ENCODE measurements at places on chromosomes 11 and 22.

DNA sequence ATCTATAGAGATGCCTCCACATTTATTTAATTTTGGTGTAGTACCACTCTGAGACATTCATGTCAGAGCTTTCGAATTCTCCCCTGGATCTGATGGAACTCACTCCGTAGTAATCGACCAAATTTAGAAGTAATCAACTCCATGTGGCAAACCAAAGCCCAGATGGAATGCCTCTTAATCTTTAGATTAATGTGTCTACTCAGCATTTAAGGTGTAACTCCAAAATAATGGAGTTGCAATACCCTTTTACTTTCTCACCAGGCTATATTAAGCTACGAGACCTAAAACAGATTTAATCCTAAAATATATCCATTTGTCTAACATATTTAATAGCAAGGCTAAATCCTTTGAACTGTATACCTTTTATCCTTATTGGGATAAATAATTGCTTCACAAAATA, 473.3 kb downstream of the CNTN5 start:
- no peak for DNase-seq

- DNase-seq: no peak
Measured at GRCh38 chr22:44098021-44098739, 74.1 kb downstream of the PARVB start.

- DNase-seq: no peak
Measured at GRCh38 chr11:75398906-75399305, 412 bp upstream of the RPS3 start.

DNA sequence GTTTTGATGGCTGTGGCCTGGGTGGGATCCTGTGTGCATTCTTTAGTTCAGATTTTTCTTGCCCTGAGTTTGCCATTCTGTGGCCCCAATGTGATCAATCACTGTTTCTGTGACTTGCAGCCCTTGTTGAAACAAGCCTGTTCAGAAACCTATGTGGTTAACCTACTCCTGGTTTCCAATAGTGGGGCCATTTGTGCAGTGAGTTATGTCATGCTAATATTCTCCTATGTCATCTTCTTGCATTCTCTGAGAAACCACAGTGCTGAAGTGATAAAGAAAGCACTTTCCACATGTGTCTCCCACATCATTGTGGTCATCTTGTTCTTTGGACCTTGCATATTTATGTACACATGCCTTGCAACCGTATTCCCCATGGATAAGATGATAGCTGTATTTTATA, 620 bp downstream of the OR4C16 start:
- no peak for DNase-seq

- no peak for DNase-seq
Measured at GRCh38 chr11:31813391-31814175, 2.5 kb upstream of the PAX6 start.

GRCh38 chr11:112931703-112932102, 29.5 kb upstream of the NCAM1 start:
- DNase-seq: no peak

DNA sequence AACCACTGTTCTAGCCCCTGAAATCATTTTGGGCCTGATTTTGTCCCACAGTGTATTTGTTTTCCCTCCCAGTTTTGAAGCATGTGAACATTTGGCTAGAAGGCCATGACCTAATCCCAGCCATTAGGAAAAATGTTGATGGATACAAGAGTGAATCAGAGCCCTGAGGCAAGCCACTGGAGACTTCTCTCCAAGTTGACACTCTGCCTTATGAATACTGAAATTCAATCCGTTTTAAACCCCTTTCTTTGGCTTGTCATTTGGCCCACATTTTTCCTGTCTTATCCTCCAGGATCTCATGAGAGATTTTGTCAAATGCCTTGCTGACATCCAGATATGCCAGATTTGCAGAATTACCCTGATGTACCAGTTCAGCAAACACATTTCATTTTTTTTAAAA, 158.8 kb downstream of the FAT3 start:
- no peak for DNase-seq

- DNase-seq: no peak
Measured at GRCh38 chr11:58465690-58466089, 23.7 kb upstream of the OR5B12 start.

DNA sequence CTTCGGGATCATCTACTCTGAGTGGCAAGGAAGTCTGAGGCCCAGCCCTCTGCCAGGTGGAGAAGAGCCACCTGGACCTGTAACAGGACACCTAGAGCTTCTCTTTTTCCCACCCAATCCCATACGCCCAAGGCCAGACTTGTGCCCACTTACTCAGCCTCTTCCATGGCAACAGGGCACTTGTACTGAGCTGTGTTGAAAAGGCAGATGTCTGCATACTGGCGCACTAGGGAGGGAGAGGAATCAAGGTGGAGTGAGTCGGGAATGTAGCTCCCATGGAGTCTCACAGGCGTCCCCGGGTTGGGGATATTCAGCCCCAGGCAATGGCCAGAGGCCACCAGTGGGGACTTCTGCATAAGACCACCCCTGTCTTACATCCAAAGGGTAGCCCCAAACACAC, 36.1 kb downstream of the TPBGL start:
- no peak for DNase-seq

DNA sequence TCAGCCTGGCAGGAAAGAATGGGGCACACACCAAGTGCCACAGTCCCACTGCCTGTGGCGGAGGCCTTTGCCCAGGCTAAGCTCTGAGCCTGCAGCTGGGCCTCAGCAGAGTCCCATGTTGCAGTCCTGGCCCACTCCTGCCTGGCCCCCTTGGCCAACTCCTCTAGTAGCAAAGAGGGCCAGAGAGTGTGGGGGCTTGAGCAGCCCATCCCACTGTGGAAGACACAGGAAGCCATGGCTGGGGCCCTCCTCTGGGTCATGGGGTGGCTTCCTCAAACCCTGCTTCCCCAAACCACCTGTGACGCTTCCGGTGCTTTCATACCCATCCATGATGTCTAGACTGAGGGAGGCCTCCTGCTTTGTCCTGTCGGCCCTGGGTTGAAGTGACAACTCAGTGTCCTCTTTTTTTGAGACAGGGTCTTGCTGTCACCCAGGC, 5.8 kb downstream of the RPS19BP1 start:
- DNase-seq: no peak

DNA sequence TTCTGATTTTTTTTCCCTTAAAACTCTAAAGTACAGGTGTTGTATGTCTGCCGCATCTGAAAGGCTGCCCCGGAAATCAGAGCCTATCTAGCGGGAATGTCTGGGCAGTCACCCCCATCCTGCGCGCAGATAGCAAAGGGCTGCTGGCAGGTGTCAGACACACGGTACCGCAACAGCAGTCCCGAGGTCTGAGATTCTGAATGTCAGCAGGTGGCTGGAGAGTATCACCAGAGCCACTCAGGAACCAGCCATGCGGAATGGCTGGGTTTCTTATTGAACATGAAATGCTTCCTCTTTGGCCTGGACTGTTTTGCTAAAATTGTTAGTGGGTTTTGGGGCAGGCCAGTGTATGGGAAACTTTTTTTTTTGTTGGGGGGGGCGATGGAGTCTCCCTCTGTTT, 53.3 kb downstream of the CERK start:
- no peak for DNase-seq

GRCh38 chr11:12824281-12825041, 150.2 kb downstream of the TEAD1 start:
- DNase-seq: no peak

DNA sequence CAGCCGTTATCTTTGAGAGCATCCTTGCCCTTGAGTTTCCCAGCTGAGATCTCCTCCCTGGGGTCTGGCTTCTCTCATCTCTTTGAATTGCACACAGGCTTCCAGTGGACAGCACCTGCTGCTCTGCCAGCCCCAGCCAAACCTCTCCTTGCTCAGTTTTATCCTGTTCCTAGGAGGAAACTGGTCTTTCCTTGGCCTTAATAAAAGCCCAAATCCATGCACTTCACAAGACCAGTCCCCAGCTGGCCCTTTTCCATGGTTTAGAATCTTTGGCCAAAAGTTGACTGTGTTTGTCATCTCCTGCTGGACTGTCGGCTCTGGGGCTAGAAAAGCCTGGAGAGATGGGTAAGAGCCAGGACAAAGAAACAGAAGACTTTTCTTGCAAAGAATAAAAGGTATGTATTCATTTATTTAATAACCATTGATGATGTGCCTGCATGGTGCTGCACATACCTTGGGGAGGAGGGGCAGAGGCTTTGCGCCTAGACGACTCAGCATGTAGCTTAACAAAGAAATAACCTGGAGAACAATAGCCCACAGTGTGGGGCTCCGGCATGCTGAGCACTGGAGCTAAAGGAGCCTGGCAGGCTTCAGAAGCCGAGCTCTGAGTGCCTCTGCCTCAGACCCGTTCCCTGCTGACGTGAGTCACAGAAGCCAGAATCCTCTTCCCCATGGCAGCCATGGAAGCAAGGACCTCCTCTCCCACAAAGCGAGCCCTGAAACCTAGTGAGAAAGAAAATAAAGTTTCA, 319.3 kb upstream of the B3GAT1 start:
- DNase-seq: no peak

- no peak for DNase-seq
Measured at GRCh38 chr11:117748771-117749540, 48.1 kb downstream of the DSCAML1 start.

GRCh38 chr11:83508804-83509203, 222.6 kb upstream of the CCDC90B start:
- DNase-seq: no peak

DNA sequence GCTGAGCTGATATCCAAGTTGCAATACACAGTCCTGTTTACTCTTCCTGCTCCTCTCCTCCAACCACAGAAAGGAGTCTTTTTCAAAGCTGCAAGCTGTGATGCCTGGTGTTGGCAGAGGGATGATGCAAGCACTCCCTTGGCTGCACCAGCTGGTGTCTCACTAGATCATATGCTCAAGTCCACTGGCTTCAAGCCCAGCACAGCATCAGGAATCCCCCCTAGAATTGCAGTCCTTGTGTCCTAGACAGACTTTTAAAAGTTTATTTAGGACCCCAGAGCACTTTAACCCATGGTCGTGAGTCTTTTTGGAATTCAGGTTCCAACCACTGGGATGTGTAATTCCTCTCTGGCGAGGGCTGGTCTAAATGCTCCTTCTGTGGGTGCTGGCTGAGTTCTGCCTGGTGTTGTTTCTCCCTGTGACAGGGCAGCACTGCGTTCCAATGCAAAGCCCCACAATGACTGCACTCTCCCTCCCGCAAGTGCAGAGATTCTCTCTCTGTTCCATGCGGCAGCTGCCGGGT, 1.9 kb upstream of the HEPN1 start:
- DNase-seq: no peak

GRCh38 chr22:23065069-23065451, 5.3 kb upstream of the GNAZ start:
- DNase-seq: no peak

DNA sequence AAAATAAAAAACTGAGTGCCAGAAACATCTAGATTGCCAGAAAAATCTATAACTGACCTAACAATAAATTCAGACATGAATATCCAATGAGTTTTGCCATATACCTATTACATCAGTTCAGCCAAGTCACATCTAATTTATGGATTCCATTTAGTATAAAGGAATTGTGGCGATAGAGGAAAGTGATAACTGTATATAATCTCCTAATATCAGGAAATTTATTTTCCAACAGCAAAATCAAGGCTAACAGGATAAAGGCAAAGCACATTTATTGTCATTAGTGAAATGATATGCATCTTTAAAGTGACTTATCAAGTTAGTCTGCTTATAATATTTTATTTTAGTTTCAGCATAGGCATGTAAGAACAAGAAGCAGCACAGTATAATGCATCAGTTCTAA, 298.2 kb upstream of the PITPNB start:
- DNase-seq: no peak

GRCh38 chr11:60371386-60371785, 6.9 kb upstream of the MS4A7 start:
- DNase-seq: no peak

DNA sequence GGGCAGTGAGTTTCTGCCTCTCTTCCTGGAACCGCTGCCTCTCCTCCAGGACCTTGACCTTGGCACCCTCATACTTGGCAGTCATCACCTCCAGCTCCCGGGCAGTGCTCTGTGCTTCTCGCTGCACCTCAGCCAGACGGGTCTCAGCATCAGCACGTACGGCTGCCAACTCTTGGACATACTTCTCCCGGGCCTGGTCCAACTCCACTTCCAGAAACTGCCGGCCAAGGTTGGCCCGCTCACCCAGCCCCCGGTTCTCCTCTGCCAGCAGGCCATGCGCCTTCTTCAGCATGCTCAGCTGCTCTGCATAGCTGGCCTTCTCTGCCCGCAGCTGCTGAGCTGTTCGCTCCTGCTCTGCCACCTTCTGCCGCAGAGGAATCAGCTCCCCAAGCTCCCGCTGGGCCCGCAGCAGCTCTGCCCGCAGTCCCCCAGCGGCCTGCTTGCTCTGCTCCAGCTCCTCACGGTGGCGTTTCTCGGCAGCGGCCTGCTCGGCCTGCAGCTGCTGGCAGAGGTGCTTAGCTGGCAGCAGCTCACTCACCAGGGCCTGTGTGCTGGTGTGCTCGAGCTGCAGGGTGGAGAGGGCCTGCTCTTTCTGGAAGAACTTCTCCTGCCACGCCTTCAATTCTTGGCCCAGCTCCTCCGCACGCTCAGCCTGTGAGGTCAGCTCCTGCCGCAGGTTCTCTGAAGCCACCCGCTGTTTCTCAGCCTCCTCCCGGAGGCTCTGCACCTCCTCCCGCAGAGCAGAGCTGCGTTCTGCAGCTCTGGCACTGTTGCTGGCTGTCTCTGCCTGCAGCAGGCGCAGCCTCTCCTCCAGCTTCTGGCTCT, 14.4 kb downstream of the IL18BP start:
- DNase-seq: no peak

GRCh38 chr11:16613512-16614381, 124.7 kb upstream of the C11orf58 start:
- peak; percentile 75 for DNase-seq

- no peak for DNase-seq
Measured at GRCh38 chr11:118789501-118790356, 1.2 kb downstream of the DDX6 start.

GRCh38 chr11:102793677-102794290, 4.2 kb downstream of the MMP1 start:
- no peak for DNase-seq

- no peak for DNase-seq
Measured at GRCh38 chr11:23555085-23555484, 694.8 kb upstream of the CCDC179 start.

DNA sequence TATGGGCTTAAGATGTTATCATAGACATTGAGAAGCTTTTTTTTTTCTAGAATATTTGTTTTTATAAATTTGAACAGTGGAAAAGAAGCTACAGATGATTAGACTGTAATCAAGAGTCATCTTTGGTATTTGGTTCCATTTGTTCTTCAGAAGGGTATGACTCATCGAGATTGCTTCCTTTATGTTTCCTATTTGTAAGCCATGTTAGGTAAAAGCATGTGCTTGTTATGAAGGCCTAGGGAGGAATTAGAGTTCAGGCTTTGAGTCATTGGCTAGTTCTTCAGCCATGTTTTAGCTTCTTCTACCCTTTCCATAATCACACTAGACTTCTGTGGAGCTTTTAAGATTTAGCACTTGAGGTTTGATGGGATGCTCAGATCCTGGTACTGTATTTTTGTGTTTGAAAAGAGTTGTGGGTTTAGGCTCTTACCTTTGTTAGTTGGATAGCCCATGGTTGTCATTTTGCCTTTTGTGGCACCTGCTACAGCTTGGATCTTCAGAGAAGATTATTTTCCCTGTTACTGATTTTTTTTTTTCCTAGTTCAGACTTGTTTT, 44.3 kb downstream of the POLD3 start:
- peak; percentile 18 for DNase-seq

GRCh38 chr11:131449036-131450019, 78.9 kb downstream of the NTM start:
- no peak for DNase-seq

All from LoVo (cell line).